ENCODE measurements at places on chromosomes 4 and X.

GRCh38 chr4:7799736-7800135, 139.9 kb downstream of the AFAP1 start:
- DNase-seq, result no peak

DNA sequence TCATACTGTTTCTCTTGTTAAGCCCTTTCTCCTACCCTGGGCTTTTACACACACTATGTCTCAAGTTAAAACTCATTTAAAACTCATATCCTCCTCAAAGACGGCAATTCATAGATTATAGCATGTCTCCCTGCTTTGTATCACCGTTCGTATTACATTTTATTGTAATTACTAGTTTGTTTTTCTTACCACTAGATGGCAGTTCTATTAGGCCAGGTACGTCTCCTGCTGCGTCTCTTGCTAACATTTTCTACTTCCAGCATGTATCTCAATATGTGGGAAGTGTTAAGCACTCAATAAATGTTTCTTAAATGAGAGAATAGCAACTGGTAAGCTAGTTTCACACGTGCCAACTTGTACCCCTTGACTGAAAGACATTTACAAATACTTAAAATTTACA, 450.3 kb upstream of the PCDH7 start:
- DNase-seq, result no peak

DNA sequence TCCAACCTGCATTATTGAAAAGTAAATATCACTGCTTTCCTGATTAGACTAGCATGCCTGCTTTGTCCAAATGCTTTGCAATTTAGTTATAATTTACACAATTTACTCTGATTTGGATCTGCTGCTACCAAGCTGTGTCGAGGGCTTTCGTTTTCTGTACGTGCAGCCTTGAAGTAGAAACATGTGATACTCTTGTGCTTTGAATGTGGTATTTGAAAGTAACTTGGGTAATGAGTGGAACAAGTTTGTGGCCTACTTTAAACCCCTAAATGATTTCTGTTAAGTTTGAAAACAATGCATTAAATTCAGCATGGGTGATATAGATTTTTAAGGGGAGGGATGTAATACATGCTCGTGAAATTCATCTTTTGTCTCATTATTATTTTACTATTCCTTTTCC, 240.7 kb downstream of the IQCM start:
- no peak for DNase-seq

- no peak for DNase-seq
Observed at GRCh38 chrX:39161611-39162255, 360.5 kb downstream of the MID1IP1 start.

DNA sequence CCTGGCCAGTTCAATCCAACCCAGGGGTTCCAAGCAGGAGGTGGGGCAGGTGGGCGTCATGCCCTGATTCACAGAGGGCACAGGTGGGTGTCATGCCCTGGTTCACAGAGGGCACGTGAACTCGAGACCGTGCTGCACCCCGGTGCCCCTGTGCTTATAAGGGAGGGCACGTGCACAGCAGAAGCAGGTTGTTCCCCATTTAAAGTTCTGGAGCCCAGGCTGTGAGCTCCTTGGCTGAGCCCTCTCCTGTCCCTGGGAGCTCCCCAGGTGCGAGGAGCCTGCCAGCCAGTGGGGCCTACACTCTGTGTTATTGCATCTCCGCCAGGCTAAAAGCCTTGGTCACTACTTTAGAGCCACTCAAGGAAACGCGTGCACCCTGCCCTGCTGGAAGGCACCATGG, 3.2 kb upstream of the CPZ start:
- DNase-seq, result no peak

DNA sequence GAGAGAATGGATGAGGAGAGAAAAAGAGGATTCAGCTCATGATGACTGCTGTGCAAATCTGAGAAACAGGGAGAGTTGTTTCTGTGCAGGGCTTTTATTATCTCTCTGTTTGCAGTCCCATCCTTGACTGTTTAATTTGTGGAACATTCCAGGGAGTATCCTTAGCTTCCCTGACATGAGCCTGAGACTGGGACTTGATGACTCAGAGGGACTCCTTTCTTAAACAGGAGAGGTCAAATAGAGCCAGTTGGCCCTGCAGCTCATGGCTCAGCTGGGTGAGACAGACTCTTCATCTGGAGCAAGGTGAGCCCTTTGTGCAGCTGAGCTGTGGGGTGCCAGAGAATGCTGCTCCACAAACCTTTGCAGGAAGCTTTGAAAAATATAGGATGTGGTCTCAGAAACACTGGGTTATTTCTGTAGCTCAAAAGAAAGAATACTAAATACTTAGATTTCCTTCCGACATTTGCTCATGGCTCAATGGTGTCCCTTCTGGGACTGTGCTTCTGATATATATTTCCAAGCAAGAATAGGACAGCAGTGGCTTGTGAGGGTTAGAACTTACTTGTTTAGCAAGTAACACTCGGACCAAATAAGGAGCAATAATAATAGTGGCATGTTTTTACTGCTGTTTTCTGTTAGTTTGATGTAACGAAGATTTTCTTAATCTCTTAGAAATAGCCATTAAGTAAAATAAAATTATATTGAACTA, 14.5 kb downstream of the ARHGAP24 start:
- no peak for DNase-seq

DNA sequence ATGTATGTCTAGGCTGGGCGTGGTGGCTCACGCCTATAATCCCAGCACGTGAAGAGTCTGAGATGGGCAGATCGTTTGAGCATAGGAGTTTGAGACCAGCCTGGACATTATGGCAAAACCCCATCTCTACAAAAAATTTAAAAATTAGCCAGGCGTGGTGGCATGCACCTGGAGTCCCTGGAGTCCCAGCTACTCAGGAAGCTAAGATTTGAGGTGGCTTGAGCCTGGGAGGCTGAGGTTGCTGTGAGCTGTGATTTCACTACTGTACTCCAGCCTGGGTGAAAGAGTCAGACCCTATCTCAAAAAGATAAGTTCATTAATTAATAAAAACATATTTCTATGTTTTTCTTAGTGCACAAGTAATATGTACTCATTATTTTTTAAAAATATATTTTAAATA, 238.1 kb downstream of the ARHGAP24 start:
- DNase-seq, result no peak

- DNase-seq, result no peak
Observed at GRCh38 chrX:81195259-81195658, 6.5 kb downstream of the HMGN5 start.

DNA sequence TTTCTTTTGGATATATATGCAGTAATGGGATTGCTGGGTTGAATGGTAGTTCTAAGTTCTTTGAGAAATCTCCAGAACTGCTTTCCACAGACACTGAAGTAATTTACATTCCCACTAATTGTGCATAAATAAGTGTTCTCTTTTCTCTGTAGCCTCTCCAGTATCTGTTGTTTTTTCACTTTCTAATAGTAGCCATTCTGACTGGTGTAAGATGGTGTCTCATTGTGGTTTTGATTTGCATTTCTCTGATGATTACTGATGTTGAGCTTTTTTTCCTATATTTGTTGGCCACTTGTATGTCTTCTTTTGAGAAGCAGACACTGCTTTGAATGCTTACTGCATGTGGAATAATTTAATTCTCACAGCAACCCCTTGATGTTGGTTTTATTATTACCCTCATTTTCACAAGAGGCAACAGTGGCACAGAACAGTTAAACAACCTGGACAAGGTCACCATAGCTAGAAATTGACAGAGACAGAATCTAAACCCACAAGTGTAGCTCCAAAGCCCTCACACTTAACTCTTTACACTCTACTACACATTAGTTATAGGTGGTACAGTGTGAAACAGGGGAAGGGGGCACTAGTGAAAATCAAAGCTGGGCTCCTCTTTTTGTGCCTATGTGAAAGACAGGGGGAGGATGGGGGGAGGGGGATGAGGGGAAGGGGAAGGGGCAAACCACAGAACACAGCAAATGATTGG, 96.1 kb downstream of the REELD1 start:
- DNase-seq, result no peak

DNA sequence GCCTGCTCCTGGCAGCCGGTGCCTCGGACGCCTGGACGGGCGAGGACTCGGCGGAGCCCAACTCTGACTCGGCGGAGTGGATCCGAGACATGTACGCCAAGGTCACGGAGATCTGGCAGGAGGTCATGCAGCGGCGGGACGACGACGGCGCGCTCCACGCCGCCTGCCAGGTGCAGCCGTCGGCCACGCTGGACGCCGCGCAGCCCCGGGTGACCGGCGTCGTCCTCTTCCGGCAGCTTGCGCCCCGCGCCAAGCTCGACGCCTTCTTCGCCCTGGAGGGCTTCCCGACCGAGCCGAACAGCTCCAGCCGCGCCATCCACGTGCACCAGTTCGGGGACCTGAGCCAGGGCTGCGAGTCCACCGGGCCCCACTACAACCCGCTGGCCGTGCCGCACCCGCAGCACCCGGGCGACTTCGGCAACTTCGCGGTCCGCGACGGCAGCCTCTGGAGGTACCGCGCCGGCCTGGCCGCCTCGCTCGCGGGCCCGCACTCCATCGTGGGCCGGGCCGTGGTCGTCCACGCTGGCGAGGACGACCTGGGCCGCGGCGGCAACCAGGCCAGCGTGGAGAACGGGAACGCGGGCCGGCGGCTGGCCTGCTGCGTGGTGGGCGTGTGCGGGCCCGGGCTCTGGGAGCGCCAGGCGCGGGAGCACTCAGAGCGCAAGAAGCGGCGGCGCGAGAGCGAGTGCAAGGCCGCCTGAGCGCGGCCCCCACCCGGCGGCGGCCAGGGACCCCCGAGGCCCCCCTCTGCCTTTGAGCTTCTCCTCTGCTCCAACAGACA, 4.4 kb downstream of the SOD3 start:
- no peak for DNase-seq

- DNase-seq, result no peak
Observed at GRCh38 chr4:175651756-175652310, 160.2 kb downstream of the GPM6A start.

DNA sequence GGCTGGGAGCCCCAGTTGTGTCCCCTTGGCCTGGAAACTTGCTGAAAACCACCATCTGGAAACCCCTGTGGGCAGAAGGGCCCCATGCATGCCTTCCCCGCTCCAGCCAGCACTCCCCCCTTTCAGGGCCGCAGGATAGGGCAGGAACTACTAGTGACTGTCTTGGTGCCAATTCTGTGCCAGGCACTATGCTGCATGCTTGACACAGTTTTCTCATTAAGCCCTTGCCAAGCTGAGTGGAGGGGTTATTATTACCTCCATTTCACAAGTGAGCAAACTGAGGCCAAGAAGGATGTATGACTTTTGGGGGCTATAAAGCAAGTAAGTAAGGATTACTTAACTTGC, 73.6 kb upstream of the PJA1 start:
- DNase-seq, result no peak

GRCh38 chrX:37800717-37801116, 20.9 kb downstream of the CYBB start:
- DNase-seq, result no peak

DNA sequence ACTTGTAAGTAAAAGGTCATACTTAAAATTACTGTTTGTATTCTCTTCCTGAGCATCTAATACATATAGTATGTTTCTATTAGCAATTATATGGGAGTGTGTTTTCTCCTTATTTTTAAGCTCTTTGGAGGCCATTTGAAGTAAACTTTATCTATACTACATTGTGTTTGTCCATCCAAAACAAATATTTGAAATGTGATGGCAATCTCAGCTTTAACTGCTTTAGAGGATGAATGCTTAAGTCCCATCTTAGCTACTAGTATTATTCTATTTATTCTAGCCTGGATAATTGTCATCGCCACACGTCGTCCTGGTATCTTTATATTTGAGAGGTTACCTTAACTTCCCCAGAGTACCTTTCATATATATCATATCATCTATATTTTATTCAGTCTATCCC, 335.8 kb downstream of the NAF1 start:
- no peak for DNase-seq

- DNase-seq, result peak; percentile 17
Observed at GRCh38 chr4:48343035-48343434, 1.7 kb downstream of the SLAIN2 start.

GRCh38 chr4:17758485-17758884, 22.9 kb downstream of the FAM184B start:
- DNase-seq, result no peak

GRCh38 chr4:37393889-37394288, 149.3 kb downstream of the NWD2 start:
- no peak for DNase-seq

DNA sequence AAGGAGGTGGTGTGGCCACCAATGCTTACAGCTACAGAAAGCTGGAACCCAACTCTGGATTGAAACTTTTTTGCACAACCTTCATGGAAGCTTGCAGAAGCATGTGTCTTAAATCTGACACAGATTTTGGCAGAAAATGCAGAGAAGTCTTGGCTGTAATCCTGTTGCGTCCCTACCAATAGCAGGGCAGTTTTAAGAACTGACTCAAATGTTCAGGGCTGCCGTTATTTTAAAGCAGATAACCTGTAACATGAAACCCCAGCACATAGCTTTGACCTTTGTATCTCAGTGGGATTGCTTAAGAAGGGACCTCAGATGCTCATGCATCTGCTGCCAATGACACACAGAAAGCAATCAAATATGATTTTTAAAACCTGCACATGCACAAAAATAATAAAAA, at the start of gene VEGFD:
Gene VEGFD, minus strand, starts transcription at position 110 of the 400 bp plus-strand sequence. CDS start 467 bp downstream, outside the sequence.
- DNase-seq, result no peak

GRCh38 chrX:117973110-117973807, 143.4 kb downstream of the KLHL13 start:
- DNase-seq, result no peak

GRCh38 chrX:13793897-13794296, 23.0 kb downstream of the GPM6B start:
- no peak for DNase-seq

DNA sequence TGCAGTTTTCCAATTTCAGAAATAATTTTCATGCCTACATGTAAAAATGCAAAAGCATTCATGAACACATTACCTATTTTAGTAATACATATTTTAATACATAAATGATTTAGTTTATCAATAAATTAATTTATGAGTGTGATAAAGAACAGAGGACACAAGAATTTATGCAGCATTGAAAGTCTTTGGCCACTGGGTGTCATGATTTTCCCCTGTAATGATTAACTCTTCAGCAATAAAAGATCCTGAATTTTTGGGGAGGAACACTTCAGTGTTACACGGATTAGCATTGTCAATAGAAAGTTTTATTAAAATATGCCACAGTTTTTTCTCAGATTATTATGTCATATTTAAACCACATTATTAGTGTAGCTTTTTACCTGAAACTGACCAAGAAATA, 8.6 kb upstream of the VCX2 start:
- DNase-seq, result no peak

GRCh38 chrX:70505451-70505841, 60.8 kb downstream of the DLG3 start:
- DNase-seq, result no peak

DNA sequence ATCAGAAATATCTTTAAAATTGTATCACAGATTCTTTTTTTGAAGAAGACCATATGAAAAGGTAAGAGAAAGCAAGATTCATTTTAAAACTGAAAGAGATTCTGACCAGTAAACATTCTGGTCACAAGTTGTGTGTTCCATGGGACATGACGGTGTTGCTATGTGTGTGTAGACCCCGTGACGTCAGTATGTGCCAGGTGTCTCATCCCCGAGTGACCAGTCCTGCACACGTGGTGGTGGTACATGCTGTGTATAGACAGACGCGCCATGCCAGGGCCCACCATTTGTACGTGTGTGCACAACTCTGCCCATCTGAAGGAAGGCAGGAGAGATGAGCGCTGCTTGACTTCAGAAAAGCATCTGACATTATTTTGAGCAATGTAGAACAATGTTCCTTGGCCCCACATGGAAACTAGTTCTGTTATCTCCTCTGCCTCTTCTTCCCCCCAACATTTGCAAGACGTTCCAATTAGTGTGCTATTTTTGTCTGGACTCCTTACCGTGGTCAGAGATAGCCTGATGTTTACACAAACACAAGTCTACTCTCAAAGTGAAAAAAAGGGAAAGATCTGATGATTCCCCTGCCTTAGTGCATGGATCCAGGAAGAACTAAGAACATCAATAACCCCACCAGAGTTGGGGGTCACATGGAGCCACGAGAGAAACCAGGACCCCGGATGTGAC, 51.2 kb downstream of the IRF2 start:
- DNase-seq, result no peak

GRCh38 chr4:161197912-161198311, 965.9 kb downstream of the FSTL5 start:
- no peak for DNase-seq
